RWPE2 (cell line): ENCODE measurements at places on chromosomes 6 and 20.

DNA sequence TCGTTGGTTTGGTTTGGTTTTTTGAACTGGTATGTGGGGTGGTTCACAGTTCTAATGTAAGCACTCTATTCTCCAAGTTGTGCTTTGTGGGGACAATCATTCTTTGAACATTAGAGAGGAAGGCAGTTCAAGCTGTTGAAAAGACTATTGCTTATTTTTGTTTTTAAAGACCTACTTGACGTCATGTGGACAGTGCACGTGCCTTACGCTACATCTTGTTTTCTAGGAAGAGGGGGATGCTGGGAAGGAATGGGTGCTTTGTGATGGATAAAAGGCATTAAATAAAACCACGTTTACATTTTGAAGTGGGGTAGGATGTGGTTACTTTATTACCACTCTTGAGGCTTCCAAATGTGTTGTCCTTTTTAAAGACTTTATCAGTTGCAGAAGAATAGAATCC is 168.0 kb downstream of the ZMYND8 start:
- no peak overlapping the region for H3K4me3 ChIP-seq
- H3K36me3 ChIP-seq: no peaks in the 10 kb centered on the region
- no peaks in the 10 kb centered on the region for H3K27me3 ChIP-seq
- DNase-seq: no peak
- peaks cover 5% of the 10 kb centered on the region for H3K4me1 ChIP-seq
- no peak overlapping the region for H3K27ac ChIP-seq

- no peaks in the 10 kb centered on the region for H3K4me1 ChIP-seq
- no peak for DNase-seq
- no peak overlapping the region for H3K27ac ChIP-seq
- H3K36me3 ChIP-seq: no peaks in the 10 kb centered on the region
These were observed 168.9 kb upstream of the COL21A1 start for GRCh38 chr6:56416247-56416646.

DNA sequence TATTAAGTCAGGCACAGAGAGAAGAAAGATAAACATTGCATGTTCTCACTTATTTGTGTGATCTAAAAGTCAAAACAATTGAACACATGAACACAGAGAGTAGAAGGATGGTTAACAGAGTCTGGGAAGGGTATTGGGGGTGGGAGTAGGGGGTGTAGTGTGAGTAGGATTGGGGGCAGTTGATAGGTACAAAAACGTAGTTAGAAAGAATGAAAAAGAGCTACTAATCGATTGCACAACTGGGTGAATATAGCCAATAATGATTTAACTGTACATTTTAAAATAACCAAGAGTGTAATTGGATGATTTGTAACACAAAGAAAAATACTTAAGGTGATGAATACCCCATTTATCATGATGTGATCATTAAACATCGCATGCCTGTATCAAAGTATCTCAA is 333.3 kb downstream of the HAO1 start:
- H3K36me3 ChIP-seq: no peaks in the 10 kb centered on the region
- DNase-seq: no peak
- H3K27ac ChIP-seq: no peak overlapping the region
- no peak overlapping the region for H3K4me3 ChIP-seq
- H3K4me1 ChIP-seq: peaks cover under 1% of the 10 kb centered on the region

- H3K27ac ChIP-seq: no peak overlapping the region
- no peaks in the 10 kb centered on the region for H3K4me1 ChIP-seq
- no peak overlapping the region for H3K4me3 ChIP-seq
- no peaks in the 10 kb centered on the region for H3K36me3 ChIP-seq
- no peak for DNase-seq
These were observed 91.7 kb upstream of the PHACTR3 start for GRCh38 chr20:59512651-59513050.

- peaks cover 3% of the 10 kb centered on the region for H3K4me1 ChIP-seq
- H3K27me3 ChIP-seq: no peaks in the 10 kb centered on the region
- no peak for DNase-seq
- no peak overlapping the region for H3K4me3 ChIP-seq
- no peaks in the 10 kb centered on the region for H3K36me3 ChIP-seq
These were observed 111.2 kb downstream of the SCML4 start for GRCh38 chr6:107712665-107713551.

- H3K36me3 ChIP-seq: peaks cover 99% of the 10 kb centered on the region
- no peak overlapping the region for H3K4me3 ChIP-seq
- H3K4me1 ChIP-seq: no peaks in the 10 kb centered on the region
These were observed 63.0 kb downstream of the PTPN1 start for GRCh38 chr20:50572938-50573777.

GRCh38 chr6:2558098-2558680 is 192.5 kb downstream of the MYLK4 start:
- no peak for DNase-seq
- no peak overlapping the region for H3K27ac ChIP-seq
- H3K27me3 ChIP-seq: no peaks in the 10 kb centered on the region
